ENCODE measurements at places on chromosomes 1 and 21.

- no peak for DNase-seq
These were observed 24.4 kb downstream of the GIPC2 start for GRCh38 chr1:78070210-78070609.

GRCh38 chr1:59695252-59695651, 119.5 kb upstream of the HOOK1 start:
- no peak for DNase-seq

- no peak for DNase-seq
These were observed 51.3 kb upstream of the IVNS1ABP start for GRCh38 chr1:185368313-185368855.

DNA sequence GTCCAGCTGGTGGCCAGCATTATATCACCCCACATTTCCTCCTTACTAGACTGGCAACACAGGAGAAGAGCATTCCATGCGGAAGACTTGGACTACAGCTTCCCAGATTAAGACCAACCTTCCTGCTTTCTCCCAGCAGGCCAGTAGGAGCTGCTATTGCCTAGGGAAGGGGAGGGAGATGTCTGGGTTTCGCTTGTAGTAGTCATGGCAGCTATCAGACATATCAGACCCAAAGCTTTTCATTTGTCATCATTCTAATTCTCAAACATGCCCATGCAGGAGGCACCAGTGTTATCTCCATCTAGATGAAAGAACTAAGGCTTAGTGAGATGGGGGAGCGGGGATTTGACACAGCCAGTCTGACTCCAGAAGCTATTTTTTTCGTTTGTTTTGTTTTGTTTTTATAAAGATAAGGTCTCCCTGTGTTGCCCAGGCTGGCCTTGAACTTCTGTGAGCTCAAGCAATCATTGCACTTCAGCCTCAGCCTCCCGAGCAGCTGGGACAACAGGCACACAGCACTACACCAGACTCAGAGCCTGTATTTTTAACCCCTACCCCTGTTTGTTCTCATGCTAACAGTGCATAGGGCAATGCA, 4.5 kb downstream of the PLA2G2A start:
- peak; percentile 26 for DNase-seq

DNA sequence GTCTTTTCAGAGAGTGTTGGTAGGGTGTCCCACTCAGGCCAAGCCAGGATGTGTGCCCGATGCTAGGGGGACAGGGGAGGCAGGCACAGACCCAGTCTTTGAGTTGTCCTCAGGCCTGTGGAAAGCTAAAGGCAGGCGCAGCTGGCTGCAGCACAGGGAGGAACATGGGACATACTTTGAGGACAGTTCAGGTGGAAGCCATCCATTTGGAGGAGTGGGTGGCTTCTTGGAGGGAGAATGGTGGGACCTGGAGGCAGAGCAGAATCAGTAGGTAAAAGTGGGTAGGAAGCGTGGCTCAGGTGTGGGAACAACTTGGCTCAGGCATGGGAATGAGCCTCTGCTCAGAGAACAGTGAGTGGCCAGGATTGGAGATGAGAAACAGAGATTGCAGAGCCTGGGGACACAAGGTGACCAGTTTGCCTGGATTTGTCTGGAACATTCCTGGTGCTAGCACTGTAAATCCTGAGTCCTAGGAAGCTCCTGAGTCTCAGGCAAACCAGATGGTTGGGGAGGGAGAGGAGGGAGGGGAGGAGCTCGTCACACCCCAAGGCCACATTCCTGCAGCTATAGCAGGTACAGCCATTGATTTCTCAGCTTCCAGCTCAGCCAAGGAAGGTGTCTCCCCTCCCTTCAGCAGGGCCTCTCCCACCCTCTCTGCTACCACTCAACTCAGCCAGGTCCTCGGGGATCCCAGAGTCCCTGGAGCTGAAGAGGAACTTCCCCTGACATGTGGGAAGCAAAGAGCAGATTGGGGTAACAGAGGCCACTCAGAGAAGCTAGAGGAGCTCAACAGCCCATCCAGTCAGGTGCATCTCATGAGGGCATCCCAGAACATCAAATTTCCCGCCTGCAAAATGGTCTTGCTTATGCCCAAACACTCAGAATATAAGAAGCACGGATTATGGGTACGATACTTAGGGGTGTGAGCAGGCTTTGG, 65.2 kb upstream of the TINAGL1 start:
- DNase-seq = no peak

DNA sequence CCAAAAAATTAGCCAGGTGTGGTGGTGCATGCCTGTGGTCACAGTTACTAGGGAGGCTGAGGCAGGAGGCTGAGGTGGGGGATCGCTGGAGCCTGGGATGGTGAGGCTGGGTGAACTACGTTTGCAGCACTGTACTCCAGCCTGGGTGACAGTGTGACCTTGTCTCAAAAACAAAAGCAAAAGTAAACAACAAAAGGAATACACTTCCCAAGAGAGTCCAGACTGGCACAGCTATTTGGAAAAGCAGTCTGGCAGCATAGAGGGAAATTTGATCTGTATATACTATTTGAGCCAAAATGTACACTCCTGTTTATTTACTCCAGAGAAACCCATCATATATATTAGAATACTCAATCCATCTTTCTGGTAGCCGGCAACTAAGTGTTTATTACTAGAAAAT, 107.0 kb upstream of the HMCN1 start:
- peak; percentile 9 for DNase-seq

GRCh38 chr1:245121523-245121922, 33.3 kb upstream of the KIF26B start:
- no peak for DNase-seq

DNA sequence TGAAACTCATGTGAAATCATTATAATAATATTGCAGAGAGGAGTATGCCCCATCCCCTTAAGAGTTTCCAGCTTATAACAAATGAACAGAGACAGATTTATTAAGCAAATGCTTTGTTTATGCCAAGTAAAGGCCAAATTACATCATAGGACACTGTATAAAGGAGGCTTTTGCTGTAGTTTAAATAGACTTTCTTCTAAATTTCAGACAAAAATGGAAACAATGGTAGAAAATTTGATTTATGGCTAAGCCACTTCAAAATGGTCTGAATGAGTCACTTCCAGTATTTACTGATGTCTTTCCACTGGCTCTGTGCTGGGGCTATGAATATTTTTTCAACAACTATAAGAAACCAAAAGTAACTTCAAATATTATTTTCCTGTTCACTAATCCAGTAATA, 81.1 kb upstream of the ST6GALNAC5 start:
- DNase-seq = no peak

GRCh38 chr1:15309687-15310086, 62.7 kb downstream of the FHAD1 start:
- DNase-seq = no peak

DNA sequence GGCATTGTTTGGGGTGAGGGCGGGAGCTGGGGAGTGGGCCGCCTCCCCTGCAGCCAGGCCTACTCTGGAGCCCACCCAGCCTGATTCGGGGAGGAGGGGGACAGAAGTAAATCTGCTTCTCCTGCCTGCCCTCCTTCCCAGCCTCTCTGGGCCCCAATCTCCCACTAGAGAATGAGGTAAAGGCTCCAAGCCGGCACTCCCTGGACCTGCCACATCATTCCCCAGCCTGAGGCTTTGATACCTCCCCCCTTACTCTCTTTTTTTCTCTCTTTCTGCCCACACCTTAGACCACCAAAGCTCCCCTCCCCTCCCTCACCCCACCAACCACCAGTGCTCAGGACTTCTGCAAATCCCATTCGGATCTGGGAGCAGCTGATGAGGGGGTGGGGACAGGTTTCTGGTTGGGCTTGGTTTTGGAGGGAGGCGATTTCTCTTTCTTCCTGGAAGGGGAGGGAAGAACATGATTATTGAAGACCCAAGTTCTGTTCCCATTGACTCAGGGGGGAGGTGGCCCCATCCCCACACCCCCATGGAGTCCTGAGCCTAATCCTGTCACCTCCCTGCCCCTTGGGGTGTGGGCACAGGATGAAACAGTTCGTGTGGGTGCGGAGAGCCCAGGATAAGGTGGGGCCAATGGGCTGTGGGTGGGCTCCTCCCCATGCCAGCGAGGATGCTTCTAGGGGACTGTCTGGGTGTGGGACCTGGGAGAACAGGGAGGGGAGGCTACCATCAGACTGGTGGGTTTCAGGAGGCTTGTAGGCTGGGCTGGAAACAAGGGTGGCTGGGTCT, 1.3 kb downstream of the MAP7D1 start:
- no peak for DNase-seq

DNA sequence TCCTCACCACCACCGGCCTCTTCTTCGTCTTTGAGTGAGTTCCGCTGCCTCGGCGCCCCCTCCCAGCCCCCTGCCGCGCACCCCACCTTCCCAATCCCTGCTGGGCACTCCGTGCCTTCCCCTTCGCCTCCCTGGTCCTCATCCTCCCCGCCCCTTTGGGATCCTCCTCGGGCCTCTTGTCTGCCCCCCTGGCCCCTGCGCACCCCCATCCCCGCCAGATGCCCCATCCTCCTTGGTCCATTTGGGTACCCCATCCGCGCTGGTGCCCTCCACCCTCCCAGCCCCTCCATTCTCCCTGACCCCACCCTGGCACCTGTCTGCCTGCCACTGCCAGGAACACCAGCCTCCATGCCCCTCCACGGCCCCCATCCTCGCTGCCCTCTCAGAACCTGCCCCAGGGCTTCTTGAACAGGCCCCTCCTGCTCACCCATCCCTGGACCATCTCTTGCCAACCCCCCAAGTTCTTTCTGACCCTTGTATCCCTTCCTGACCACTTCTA, 667 bp downstream of the ZDHHC18 start:
- no peak for DNase-seq

- peak; percentile 6 for DNase-seq
These were observed 148.7 kb downstream of the HHAT start for GRCh38 chr1:210477328-210477924.

- DNase-seq = no peak
These were observed 226.6 kb downstream of the RERE start for GRCh38 chr1:8590721-8591351.

GRCh38 chr21:26952374-26953066, 14.4 kb downstream of the ADAMTS5 start:
- DNase-seq = no peak

- DNase-seq = no peak
These were observed 4.8 kb upstream of the SLC26A9 start for GRCh38 chr1:205948039-205948438.

GRCh38 chr1:118563981-118564951, 379.2 kb upstream of the SPAG17 start:
- DNase-seq = no peak

DNA sequence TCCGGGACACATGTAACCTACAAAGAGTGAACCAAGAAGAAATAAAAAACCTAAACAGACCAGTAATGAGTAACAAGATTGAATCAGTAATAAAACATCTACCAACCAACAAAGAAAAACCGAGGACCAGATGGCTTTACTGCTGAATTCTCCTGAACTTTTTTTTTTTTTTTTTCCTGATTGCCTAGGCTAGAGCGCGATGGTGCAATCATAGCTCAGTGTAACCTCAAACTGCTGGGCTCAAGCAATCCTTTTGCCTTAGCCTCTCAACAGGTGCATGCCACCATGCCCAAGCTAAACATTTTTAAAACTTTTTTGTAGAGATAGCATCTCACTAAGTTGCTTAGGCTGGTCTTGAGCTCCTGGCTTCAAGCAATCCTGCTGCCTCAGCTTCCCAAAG, 11.2 kb upstream of the FGGY start:
- no peak for DNase-seq

DNA sequence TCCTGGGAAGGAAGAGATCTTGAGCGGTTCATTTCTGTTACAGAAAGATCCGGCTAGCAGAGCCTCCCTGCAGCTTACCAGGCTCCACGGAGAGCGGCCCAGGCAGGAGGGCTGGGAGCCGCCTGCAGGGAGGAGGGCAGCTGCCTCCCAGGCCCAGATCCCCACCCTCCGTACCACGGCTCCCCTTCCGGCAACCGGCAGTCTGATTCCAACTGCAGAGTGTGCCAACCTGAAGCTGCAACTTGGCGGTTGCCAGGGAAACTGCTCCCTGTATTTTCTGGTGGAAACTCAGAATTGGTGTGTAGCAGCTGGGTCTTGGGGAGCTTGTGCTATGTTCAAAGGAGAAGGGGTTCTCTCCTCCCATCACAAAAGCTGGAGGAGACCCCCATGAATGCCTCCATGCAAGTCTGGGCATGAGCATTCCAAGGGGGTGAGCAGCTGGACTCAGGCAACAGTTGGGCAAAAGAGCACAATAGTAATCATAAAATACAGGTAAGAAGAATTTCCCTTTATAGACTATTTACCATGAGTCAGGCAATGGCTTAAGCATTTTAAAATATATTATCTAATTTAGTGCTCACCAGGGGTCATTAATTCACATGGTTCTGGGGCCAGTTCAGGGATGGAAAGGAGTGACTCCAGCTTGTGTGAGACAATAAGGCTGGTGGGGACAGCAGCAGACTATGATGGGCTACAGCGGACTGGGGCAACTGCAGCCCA, 46.1 kb upstream of the KAZN start:
- DNase-seq = no peak

DNA sequence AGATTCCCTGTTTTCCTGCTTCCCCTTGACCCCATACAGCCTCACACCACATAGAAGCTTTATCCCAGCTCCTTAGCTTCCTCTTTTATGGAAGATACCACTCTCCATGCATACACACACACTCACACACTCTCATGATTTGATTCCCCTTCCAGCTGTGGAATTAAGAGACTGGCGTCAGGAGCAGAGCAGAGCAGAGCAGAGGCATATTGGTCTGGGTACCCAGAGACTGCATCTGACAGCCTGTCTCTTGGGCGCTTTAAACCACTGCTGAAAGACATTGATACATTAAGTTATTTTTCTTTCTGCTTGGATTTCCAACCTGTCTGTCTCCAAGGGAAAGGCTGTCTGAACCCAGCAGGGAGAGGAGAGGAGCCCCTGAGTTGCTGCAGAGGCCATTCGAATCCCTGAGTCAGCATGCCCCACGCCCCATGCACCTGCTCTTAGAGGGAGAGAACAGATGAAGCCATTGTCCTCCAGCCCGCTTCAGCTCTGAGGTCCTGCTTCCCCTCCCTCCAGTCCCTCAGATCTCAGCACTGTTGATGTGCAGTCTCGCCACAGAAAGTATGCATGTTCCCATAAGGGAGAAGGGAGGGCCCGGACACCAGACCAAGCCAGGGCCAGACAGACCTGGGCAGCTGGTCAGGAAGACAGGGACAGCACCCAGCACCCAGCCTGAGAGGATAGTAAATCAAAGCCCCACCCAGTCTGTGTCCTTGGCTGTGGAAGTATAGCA, 66.7 kb upstream of the GJB5 start:
- no peak for DNase-seq

DNA sequence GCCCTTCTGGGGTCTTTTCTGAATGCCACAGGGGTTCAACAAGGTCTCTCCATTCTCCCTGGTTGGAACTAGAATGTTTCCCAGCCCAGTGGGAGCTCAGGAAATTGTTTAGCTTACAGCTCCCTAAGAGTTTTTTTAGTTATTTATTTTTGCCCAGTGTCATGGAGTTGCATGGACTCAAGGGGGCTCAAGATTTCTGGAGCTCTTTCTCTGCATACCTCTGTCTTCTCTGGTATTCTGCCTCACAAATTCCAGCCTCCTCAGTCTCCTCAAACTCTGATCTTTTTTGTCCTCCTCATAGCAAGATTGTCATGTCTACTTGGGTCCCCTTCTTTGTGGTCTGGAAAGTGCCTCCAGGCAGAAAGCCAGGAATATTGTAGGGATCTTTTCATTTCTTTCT, 15.9 kb upstream of the PPP2R5A start:
- DNase-seq = no peak

Measured in MG63 (cell line).